ENCODE measurements at places on chromosomes 5 and 9.
A peak's percentile ranks its signal among the peaks of the same experiment; 100 is the strongest.

- DNase-seq, result no peak
These were observed 141.8 kb downstream of the ZNF354C start for GRCh38 chr5:179201986-179202385.

DNA sequence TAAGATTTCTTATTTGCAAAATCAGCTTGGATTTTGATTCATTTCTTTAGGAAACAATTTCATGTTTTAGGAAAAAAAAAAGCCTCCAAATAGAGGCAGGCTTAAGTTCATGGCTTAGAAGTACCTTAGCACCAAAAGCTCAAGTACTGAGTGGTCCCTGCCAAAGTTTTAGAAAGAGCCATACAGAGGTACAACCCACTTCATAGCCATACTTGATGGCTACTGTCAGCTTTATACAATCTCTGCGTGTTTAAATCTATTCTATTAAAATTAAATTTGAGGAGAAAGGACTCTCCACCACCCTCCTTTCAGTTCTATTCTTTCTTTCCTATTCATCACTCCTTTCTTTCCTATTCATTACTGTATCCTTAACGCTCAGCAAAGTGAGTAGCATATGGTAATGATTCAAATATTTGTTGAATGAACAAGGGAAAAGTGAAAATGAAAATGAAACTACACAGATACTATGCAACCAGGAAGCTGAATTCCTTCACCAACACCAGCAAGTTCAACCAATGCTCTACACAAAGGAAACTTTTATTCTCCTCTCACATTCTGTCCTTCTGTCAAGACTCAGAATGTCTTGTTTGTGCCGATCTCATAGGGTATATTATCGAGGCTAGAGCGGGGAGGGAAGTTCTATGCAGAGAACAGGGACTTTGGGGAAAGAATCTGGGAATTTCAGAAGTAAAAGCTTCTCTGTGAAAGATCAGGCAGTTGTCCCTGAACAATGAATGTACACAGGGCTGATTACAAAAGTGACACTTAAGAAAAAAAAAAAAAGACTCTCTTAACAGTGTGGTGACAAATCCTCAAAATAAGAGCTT, 138.6 kb upstream of the SPEF2 start:
- peak; percentile 57 for DNase-seq

DNA sequence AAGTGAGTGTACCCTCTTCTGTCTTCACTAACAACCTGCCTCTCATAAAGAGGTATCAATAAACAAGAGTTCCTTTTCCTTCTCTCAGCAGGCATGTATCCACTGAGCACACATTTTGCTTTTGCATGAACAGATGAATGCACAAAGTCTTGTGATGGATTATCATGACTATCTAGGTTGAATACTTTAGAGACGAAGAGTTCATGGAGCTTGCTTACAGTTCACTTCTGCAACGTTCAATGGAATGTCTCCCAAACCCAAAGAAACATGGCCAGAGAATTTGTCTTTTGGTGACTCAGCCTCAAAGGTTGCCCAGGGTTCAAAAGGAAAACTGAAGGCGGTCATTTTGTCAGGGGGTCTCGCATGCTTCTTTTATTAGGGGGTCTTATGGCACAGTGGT, 55.4 kb downstream of the BRINP1 start:
- no peak for DNase-seq

GRCh38 chr5:104778-105296, 12.9 kb downstream of the PLEKHG4B start:
- DNase-seq, result no peak

GRCh38 chr5:8660133-8660893, 791.4 kb downstream of the MTRR start:
- no peak for DNase-seq

DNA sequence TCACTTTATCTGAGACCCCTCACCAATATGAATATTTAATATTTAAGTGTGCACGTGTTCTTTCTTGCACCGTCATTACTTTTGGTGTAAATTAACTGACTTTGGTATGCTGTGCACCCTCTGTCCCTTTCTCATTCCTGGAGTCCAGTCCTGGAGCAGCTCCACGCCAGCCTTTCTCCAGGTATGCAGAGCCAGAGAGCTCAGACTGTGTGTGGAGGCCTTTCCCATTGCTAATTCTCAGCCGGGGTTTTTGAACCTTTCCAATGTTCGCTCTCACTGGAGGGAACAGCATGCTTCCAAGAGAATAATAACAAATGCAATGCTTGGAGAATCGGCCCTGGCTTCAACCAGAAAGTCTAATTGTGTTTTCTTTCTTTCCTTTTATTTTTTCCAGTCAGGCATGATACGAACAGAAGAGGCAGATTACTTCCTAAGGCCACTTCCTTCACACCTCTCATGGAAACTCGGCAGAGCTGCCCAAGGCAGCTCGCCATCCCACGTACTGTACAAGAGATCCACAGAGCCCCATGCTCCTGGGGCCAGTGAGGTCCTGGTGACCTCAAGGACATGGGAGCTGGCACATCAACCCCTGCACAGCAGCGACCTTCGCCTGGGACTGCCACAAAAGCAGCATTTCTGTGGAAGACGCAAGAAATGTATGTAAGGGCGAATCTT, 41.7 kb downstream of the ADAMTS16 start:
- DNase-seq, result no peak

- DNase-seq, result no peak
These were observed 11.0 kb downstream of the QSOX2 start for GRCh38 chr9:136234597-136234996.

- DNase-seq, result no peak
These were observed 157.0 kb upstream of the RASA1 start for GRCh38 chr5:87110721-87111120.

DNA sequence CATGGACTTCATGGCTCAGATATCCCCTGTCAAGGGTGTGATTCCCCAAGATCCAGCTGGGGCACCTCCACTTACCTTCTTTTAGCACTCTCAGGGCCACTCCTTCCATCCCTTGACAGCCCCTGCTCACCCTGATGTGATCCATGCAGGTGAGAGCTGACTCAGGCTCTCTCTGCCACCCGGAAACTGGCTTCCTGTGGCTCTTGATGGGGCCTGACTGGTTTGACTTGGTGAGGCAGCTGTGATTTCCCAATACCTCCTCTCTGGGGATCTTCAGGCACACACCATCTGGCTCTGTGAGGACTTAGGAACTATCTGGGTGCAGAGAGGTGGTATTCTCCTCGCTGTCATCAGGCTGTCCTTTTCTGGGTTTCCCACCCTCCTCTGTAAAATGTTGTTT, 7.9 kb upstream of the FAT2 start:
- no peak for DNase-seq

DNA sequence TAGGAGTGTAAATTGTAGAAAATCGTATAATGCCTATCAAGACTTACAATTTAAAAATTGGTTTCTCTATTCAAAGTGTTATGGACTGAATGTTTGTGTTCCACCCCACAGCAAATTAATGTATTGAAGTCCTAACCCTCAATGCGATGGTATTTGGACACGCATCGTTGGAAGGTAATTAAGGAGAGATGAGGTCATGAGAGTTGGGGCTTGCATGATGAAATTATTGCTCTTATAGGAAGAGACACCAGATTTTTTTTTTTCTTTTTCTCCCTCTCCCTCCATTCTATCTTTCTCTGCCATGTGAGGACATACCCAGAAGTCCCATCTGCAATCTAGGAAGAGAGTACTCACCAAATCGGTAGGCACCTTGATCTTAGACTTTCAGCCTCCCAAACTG, 189.2 kb downstream of the MAN2A1 start:
- DNase-seq, result no peak

DNA sequence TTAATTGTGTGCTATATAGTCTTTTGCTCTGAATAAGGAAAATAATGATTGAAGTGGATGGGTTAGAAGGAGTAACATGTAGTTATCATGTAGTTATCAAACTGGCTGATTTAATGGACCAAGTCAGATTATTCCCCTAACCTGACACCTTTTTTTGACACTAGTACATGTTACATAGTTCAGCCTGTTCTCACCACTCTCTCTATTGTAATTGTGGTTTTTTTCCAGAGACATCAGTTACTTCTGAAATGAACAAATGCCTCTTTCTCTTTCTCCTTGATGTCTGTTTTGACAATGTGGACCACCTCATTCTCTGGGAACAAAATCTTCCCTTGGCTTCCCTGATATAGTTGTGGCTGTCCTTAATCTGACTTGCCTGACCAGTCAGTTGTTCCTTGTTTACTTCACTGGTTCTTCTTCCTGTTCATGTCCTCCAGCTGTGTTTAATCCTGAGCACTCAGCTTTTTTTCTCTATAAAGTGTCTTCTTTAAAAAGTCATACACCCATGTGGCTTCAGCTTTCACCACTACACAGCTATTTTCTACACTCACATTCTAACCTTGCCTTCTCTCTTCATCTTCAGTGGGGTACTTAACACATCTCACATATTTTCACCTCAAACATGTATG, 243.4 kb downstream of the ARRDC3 start:
- no peak for DNase-seq

- no peak for DNase-seq
These were observed 12.9 kb upstream of the FRRS1L start for GRCh38 chr9:109179801-109180523.

DNA sequence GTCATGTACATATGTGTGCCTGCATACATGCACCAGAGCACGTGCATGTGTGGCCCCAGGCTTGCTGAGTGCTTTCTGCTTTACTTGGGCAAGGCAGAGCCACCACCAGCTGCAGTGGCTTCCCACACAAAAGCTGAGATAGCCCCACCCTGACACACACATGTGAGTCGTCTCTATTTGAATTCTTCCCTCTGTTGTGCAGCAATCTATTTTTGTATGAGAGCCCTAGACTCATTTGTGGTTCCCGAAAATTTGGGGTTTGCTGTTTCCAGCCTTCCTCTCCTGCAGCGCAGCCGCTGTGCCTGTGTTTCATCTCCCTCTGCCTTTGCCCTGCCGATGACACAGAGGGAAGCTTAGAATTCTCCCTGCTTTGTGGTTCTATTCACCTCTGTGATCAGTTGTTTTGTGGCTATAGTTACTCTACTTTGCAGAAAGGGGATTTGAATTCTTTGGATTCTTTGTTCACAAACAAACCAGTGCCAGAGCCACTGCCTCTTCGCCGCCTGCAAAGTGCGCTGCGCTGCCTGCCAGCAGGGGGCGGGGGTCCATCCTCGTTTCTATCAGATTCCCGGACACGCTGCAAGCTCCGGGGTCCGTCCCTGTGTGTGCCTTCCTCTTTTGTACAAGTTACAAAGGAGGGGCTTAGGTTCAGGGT, 95.8 kb upstream of the DAP start:
- DNase-seq, result peak; percentile 92

- no peak for DNase-seq
These were observed 65.5 kb downstream of the NACC2 start for GRCh38 chr9:136029556-136029955.

GRCh38 chr5:76626738-76627137, 3.5 kb upstream of the F2RL2 start:
- no peak for DNase-seq

DNA sequence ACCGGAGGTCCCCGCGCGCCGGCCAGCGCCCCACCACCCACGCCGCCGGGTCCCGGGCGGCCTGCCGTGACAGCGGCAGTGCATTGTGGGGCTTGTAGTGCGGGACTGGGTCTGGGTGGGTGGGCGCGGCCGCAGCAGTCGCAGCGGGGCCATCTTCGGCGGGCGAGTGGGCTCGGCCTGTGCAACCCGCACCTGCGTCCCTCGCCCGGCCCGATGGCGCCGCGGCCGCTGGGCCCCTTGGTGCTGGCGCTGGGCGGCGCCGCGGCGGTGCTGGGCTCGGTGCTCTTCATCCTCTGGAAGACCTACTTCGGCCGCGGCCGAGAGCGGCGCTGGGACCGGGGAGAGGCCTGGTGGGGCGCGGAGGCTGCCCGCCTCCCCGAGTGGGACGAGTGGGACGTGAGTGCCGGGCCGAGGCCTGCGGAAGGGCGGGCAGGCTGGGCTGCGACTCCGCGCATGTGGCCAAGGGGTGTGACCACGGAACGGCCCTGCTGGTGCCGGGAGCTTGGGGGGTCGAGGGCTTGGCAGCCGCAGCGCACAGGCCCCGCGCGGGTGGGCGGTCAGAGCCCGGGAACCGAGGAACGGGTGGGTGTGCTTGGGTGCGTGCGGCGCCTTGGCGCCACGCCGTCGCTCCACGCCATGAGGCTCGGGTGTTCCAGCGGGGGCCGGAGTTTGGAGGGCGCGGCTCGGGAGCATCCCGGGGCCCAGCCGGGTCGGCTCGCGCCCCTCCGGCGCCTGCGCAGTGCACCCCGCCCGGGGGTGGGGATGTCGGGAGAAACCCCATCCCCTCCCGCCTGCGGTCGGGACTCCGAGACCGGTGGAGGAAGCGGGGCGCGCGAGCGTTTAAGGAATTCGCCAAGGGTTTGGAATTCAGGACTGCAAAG, at the start of gene ARL10:
TSS of gene ARL10 (plus strand) at position 137 of the 881 bp plus-strand sequence. CDS start at position 214, 77 bp downstream.
- DNase-seq, result peak; percentile 73

- peak; percentile 86 for DNase-seq
These were observed 128.3 kb downstream of the EFNA5 start for GRCh38 chr5:107542428-107542827.

DNA sequence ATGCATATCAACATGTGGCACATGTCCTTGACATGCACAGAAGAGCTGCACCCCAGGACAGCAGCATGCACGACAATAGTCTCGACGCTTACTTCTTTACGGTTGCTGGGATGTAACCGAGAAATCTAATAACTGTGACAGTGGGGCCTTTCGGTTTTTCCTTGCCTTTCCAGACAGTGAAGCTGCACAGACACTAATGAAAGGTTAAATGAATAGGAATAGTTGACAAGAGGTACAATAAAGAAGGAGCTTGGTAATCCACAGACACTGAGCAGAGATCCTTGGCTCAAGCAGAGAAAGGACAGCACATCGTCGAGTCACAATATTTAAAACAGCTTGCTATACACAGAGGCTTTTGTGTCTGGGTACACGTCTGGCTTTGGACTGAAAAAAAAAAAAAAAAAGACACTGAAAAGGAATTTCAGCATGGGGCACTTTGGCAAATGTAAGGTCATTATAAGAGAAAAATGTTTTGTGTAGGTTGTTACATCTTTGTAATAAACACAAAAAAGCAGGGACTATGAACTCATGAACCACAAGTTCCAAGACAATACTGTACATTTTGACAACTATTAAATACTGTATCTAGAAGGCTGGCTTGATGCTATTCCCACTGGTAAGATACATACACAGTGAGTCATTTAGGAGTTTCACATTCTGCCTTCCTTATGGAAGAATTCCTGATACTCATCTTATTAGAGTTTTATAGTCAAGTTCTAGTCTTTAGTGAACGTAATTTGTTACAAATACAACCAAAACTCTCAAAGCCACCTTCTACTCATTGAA, 5.6 kb downstream of the BNC2 start:
- DNase-seq, result peak; percentile 81

DNA sequence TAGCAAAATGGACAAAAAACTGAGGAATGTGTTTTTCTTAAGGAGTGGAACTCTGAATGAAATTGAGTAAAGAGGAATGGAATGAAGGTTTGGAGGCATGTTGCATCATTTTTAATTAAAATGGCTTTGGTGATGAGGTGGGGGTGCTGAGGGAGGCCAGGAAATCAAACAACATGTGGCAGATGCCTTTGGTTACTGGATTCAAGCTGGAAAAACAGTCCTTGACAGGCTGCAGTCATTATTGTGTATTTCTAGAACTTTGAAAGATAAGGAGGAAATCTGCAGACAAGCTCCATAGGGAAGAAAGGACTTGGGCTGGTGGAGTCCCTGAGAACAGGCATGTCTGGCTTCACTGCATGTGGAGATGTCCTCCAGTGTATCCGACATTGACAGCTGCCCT, 203.5 kb upstream of the HAPLN1 start:
- peak; percentile 94 for DNase-seq

- DNase-seq, result no peak
These were observed 116.5 kb downstream of the PDE4D start for GRCh38 chr5:59777028-59777427.

GRCh38 chr5:57442080-57442839, 40.4 kb downstream of the ACTBL2 start:
- peak; percentile 99 for DNase-seq
